ENCODE measurements at places on chromosomes 13 and 19. TPM values are rescaled to one million over a fixed set of nuclear protein-coding genes. Genes with fewer than 3 reads are reported as not detected.

DNA sequence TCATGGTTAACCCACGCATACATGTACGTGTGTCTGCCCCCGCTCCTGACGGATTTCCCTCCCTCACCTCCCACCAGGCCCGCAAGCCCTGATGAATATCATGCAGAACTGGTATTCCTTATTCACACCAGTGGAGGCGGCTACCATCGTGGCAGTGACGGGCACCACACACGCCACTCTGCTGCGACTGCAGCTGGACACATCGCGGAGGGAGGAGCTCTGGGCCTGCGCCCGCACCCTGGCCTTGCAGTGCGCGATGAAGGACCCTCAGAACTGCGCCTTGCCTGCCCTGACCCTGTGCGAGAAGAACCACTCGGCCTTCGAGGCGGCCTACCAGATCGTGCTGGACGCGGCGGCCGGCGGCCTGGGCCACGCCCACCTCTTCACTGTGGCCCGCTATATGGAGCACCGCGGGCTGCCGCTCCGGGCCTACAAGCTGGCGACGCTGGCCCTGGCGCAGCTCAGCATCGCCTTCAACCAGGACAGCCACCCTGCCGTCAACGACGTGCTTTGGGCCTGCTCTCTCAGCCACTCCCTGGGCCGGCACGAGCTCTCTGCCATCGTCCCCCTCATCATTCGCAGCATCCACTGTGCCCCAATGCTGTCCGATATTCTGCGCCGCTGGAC lies 35.0 kb downstream of the ZSWIM4 start:
- DNase-seq = no peak

- DNase-seq = no peak
Measured at GRCh38 chr13:45011198-45011597, 21.9 kb downstream of the GPALPP1 start.

- DNase-seq = no peak
Measured at GRCh38 chr13:95660981-95661581, 15.9 kb upstream of the DNAJC3 start.

DNA sequence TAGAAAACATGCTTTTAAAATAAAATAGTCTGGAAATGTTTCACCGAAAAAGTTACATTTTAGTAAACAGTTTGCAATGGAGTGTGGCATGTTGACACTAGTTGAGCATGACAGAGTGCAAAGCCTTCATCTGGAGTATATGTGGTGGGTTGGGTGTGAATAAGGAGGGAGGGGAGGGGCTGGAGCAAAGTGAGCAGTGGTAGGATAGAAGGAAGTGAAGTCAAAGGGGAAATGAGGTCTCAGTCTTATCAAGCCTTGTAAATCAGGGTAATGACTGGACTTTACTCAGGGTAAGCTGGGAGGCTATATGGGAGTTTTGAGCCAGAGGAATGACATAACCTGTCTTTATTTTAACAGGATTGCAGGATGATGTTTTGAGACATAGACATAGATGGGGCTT lies 222.8 kb downstream of the PCDH20 start:
- no peak for DNase-seq

DNA sequence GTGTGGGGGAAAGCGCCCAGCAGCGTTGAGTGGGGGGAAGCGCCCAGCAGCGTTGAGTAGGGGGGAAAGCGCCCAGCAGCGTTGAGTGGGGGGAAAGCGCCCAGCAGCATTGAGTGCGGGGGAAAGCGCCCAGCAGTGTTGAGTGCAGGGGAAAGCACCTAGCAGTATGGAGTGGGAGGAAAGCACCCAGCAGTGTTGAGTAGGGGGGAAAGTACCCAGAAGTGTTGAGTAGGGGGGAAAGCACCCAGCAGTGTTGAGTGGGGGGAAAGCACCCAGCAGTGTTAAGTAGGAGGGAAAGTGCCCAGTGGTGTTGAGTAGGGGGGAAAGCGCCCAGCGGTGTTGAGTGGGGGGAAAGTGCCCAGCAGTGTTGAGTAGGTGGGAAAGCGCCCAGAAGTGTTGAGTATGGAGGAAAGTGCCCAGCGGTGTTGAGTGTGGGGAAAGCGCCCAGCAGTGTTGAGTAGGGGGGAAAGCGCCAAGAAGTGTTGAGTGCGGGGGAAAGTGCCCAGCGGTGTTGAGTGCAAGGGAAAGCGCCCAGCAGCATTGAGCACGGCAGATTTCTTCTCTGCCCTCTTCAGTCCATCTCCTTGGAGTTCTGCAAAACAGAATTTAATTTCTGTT lies 138.4 kb downstream of the ATP11A start:
- no peak for DNase-seq

DNA sequence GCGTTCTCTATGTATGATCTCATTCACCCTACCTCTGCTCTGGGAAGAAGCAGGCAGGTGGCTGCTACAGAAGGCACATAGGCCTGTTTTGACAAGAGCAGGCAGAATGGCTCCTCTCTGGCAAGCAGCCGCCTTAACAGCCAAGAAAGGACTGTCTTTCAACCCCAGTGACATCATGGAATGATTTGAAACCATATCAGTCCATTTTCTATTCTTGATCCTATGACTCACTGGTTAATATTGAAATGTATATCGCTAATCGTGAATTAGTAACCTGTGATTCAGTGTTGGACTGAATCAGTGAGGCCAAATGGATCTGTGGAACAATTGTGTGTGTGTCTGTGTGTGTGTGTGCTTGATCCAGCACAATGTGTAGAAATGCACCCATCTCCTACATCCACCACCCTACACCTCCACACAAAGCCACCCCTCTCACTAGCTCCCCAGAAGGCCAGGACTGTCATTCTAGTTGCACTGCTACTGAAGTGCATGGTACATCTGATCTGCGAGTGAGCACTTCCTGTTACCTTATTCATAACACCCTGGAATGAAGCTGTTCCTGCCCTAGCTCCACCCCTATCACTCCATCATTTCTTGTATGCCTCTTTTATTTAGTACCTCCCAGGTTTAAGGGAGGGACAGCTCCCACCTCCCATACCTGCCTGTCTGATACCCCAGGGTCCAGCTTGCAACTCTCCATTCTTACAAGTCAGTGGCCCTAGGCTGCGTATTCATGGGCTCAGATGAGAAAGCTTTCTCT lies 460.0 kb downstream of the FOXO1 start:
- DNase-seq = peak; percentile 54

GRCh38 chr19:30277941-30278881 lies 94.0 kb upstream of the ZNF536 start:
- no peak for DNase-seq

DNA sequence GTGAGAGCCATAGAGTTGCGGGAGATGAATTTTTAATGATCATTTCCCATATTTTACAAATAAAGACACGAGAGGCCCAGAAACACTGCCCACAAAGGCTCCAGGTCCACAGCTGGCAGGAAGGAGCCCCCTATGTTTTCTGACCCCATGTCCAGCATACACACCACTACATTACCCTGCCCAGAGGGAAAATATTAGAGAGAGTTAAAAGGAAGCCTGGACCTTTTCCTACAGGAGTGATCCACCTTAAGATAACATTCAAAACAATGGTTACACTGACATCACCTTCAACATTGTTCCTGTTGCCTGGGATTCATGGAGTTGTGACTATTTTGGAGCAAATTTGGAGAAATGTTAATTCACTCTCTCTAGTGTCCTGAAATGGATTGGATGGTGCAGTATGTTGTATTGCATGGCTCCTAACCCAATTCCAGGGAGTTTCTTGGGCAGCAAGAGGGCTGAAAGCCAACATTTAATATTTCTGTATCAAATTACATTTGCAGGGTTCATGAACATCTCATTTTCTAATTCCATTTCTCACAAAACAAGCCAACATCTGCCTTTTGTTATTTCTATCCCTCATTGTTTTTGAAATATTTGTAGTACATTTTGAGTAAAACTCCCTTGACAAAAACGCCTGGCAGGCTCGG lies 172.5 kb downstream of the DLEU7 start:
- no peak for DNase-seq

- peak; percentile 43 for DNase-seq
Measured at GRCh38 chr13:95480131-95480545, 72.4 kb upstream of the CLDN10 start.

GRCh38 chr13:23654111-23655110 lies 84.2 kb downstream of the TNFRSF19 start:
- DNase-seq = no peak

GRCh38 chr19:7655581-7655980 lies 13.3 kb upstream of the RETN start:
- no peak for DNase-seq

- DNase-seq = no peak
Measured at GRCh38 chr19:3603121-3603811, 3.4 kb downstream of the TBXA2R start.

The LHB gene
- not detected for total RNA-seq

The MISP gene
- not detected for total RNA-seq

The FUT1 gene
- total RNA-seq = 0.09 TPM

The CPT1C gene
- 1.6 TPM for total RNA-seq

The ZIC2 gene
- total RNA-seq = 0.26 TPM

The ATP7B gene
- total RNA-seq = 0.80 TPM

The ZNF443 gene
- 4.3 TPM for total RNA-seq

The DMKN gene
- total RNA-seq = not detected

The SIGLEC11 gene
- not detected for total RNA-seq

The ACP7 gene
- total RNA-seq = not detected

The CGB1 gene
- not detected for total RNA-seq

All from activated CD8-positive, alpha-beta memory T cell treated with anti-CD3 and anti-CD28 coated beads, Interleukin-2, amount 10 ng/mL, durations not matched to agents 7 days and 5 days (primary cell).